ENCODE measurements at places on chromosomes 2 and 18.

GRCh38 chr2:169091761-169092519 is 22.6 kb downstream of the DHRS9 start:
- no peak for DNase-seq

GRCh38 chr2:56534321-56534720 is 350.5 kb downstream of the CCDC85A start:
- DNase-seq, result no peak

- no peak for DNase-seq
Observed at GRCh38 chr2:215680605-215681598, 245.0 kb upstream of the FN1 start.

DNA sequence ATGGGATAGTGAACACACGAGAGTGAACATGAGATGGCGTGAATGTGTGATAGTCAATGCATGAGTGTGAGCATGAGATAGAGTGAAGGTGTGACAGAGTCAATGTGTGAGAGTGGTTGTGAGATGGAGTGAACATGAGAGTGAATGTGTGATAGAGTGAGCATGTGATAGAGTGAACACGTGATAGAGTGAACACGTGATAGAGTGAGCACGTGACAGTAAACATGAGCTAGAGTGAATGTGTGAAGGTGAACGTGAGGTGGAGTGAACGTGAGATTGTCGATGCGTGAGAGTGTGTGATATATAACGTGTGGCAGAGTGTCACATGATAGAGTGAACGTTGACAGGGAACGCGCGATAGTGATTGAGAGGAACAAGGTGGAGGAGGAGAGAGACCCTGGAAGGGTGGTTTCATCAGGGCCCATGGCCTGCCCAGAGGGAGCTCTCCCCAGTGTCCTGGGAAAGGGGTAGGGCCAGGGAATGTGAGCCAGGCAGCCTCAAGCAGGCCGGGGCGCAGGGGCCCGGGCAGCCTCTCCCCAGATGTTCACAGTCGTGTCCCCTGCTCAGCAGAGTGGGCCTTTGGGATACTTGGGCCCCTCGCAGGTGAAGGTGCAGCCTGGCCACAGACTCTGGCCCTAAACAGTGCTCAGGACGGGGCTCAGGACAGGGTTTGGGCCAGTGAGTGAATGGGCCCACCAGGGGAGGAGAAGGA is 516.9 kb downstream of the EIPR1 start:
- no peak for DNase-seq

DNA sequence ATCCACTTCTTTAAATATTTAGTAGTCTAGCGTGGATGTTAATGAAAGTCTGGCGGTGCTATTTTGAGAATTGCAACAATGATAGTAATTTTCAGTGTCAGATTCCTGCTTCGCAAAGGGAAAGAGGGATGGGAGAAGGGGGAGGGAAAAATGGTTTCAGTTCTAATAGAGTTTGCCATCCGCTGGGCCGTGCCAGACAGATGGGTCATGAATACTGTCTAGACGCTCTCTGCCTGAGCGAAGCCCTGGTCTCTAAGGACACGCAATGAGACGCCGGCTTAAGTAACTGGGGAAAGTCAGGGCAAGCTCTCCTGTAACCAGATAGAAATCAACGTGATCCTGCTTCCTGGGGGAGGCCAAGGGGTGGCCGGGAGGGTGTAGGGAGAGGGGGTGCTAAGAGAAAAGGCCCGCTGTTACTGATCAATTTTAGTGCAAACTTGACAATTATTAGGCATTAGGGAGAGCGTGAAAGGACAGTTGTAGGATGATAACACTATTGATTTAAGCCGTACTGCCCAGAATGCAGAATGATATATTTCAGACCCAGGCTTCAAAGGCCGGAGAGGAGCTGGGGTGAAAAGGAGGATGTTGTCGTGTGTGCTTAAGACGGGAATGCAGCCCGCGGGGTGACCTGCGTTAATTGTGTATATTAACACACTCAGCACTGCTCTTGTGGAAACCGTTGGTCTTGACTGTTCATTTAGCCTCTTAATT is 229.2 kb downstream of the LDLRAD4 start:
- DNase-seq, result no peak

GRCh38 chr2:144048631-144049060 is 471.3 kb downstream of the ZEB2 start:
- no peak for DNase-seq

DNA sequence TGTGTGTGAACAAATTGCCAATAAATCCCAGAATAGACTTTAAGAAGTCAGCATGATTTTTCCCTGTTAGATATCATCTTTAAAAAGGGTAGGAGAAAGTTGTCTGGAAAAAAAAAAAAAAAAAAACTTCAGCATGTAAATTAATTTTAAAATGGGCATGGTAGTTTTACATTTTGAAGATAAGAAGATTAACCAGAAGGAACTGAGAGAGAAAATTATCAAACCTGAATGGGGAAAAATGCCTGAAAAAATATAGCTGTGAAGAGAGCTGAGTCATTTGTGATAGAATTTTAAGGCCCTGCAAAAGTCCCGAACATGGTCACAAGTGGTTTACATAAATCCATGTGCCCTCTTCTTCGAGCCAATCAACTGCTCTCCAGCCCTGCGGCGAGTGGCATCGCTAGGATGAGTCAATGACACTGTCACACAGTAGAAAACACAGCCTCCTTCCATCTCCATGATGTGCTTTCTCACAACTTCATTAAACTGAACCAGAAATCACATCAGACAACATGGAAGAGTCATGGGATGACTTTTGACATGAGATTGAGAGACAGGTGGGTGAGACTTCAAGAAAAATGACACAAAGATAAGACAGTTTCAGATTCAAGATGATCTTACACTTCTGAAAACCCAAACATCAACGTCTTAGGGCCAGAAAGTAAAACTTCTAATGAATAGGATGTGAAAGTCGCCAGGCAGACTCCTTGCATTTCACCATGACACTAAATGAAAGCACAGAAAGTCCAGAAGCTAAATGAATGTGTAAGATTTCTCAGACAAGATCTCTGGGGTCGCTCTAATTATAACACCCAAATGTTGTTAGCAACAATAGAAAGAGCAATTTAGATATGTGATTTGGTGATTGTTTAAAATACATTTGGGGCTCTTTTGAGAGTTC is 273.0 kb upstream of the ID2 start:
- DNase-seq, result no peak

- DNase-seq, result no peak
Observed at GRCh38 chr2:175181877-175182308, 383 bp upstream of the ATP5MC3 start.

DNA sequence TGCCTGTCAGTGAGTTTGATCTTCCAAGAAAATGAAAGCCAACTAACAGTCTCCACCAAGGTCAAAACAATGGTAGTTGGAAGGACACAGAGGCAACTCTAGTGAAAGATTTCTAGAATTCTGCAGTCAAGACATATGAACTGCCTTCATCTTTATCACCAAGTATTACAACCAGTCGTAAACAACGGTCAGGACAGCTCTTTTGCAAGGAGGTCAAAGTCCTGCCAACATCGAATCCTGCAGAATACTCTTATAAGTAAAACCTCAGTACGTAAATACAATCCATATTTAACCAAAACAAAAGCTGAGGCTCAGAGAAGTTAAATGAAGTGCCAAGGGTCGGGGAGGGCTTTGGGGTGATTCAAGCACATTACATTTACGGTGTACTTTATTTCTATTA is 3.1 kb downstream of the FEZ2 start:
- DNase-seq, result no peak

DNA sequence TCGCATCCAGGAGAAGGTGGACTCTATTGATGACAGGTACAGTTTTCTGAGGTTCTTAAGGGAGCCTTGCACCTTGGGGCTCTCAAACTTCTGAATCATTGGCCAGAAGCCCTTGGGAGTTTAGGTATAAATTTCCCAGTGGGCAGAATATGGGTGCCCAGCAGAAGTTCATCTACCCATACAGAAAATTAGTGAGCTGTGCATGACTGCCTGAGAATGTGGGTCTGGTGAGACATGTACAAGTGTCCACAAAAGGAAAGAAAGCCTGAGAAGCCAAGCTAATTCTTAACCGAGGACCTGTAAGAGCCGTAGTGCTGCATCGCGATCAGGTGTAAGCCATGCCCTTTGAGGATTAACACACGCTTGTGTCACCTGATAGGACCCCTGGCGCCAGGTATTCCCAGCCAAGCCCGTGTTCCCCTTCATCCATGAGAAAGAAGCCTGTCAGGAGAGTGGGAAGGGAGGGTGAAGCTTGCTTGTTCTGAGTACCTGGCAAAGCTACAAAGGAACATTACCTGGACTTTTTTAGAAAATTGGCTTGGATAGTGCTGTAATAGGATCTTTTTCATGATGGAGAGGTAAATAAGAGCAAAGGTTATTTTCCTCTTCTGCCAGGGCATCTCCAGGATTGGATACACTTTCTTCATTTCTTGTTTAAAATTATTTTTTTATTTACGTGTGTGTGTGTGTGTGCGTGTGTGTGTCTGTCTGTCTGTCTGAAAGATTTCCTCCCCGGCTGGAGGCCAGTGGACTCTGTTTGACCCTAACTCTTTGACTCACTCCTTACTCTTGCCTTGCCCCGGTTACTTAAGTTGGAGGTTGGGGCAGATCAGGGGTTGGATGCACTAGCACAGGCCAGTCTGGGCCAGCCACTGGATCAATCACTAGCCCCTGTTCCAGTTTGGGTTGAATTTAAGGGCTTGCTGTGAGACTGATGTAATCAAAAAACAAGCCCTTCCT is 90.4 kb upstream of the EML6 start:
- DNase-seq, result no peak

DNA sequence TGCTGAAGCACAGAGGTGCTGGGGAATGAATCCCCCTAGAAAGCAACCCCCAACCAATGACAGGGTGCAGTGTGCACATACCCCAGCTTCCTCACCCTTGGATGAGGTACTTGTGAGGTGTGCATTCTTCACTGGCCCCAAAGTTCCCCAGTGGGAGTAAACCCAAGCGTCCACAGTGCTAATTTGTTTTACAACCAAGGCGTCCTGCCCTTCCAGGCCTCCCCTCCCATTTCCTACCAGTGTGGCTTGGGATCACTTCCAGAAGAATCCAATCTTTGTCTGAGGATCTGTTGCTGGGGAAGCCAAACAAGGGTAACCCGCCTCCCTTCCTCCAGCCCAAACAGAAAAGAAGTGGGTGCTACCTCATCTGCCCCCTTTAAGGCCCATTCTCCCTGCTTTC is 40.3 kb upstream of the TEX51 start:
- no peak for DNase-seq

DNA sequence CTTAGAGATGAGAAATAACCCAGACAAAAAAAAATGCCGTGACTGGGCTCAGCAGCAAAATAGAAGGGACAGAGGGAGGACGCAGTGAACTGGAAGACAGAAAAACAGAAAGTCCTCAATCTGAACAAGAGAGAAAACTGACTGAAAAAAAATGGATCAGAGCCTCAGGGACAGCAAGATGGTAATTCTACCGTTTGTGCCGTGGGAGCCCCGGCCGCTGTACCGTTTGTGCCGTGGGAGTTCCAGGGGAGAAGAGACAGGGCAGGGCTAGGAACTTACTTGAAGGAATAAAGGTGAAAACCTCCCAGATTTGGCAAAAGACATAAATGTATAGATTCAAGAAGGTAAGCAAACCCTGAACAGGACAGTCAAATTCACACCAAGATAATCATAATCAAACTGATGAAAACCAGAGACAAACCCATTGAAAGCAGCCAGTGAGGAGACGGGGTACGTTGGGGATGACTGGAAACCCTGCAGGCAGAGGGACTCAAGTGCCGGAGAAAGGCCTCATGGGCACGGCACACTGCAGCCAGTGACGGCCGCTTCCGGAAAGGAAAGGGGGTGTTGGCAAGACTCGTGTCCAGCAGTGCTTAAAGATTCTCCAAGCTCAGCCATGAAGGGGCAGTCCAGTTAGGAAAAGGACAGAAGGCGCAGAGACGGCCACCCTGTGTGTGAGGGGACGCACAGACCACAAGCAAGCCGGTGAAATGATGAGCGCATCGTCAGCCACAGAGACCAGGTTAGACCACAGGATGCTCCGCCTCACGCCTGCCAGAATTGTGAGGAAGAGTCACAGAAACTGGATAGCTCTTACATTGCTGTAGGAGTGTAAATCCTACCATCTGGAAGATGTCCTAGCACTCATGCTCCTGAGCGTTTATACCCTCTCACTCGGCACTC is 40.0 kb upstream of the NFATC1 start:
- DNase-seq, result no peak

- peak; percentile 45 for DNase-seq
Observed at GRCh38 chr2:31251018-31251417, 17.1 kb downstream of the EHD3 start.

GRCh38 chr2:217802266-217802665 is 200.5 kb downstream of the TNS1 start:
- no peak for DNase-seq

DNA sequence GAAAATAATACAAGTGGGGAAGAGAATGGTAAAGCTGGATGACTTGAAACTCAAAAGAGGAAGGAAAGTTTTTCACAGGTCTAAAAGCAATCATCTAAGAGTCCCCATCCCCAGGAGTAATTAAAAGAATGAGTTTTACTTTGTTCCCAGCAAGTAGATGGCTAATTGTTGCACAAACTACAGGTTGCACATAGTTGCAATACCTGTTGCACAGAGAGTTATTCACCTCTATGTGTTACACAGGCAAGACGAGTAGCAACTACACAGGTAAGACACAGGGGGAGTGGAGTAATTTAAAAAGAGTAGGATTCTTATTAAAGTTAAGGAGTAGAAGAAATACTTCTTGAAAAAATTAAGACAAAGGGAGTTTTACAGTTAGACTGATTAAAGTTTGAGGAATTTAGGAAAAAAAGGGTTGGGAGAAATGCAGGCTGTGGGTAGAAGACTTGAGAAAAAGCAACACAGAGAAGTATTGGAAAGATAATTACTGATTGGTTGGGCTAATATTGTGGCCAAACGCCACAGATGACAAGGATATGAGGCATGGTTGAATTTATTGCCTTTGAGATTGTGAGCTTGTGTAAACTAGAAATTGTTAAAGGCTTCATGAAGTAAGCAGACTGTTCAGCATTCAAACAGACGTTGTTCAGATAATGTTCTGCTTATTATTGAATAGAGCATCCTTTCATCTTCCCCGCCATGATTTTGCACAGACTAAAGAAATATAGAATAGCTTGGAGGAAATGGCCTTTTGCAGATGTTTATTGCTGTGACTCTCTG is 699.3 kb downstream of the NR4A2 start:
- DNase-seq, result no peak

DNA sequence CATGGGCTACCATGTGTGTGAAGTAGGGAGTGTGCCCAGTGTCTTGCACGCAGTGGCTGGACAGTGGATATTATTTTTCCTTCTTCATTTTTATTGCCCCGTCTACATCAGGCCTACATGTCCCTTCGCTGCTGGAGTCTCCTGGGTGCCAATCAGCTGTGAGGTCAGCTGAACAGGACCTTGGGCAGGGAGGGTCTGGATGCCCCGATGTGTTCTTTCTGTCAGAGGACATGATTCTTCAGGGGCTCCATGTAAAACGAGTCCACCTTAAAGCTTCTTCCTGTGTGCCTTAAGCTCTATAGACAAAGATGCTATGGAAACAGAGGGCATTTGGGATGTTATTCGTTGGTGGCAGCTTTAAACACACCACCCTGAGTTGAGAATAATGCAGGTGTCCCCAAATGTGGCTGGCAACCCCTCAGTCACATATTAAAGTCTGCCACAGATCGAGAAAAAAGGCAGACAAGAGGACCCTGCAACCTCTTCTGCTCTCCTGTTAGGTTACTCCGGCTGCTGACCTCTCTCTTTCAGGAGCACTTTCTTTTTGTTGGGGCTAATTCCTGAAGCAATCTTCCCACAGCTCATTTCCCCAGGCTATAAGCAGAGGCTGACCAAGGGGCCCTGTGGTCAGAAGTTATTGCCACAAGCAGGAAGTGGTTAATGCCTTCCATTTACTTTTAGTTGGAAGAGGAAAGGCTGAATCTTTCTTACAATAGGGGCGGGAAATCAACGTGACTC is 20.0 kb downstream of the GREB1 start:
- DNase-seq, result no peak

All from dorsolateral prefrontal cortex (tissue), 122 donors.